Activated effector memory CD4-positive, alpha-beta T cell treated with anti-CD3 and anti-CD28 coated beads, Interleukin-2, amount 50 U/mL, for 16 hours (primary cell): ENCODE measurements at places on chromosomes 2 and 18.

GRCh38 chr2:100643906-100644501 lies 81.2 kb downstream of the PDCL3 start:
- DNase-seq = no peak

DNA sequence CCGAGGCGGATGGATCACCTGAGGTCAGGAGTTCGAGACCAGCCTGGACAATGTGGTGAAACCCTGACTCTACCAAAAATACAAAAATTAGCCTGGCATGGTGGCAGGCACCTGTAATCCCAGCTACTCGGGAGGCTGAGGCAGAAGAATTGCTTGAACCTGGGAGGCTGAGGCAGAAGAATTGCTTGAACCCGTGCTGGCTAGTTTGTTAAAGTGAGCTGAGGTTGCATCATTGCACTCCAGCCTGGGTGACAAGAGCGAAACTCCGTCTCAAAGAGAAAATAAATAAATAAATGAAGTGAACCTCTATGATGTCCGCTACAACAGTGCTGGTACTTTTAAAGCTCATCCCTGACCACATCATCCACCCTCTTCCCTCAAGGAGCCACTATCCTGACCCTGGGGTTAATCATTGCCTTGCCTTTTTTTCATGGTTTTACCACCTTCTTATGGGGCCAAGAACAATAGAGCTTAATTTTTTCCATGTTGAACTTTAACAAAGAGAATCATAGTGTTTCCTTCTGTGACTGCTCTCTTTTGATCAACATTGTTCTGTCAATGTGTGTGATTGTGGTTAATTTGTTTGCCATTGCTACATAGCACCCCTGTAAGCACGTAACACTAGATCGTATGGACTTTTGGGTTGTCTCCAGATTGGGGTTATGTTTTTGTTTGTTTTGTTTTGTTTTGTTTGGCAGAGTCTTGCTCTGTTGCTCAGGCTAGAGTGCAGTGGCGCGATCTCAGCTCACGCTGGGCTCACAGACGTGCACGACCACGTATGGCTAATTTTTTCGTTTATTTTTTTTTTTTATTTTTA lies 17.1 kb upstream of the ATRAID start:
- no peak for DNase-seq

DNA sequence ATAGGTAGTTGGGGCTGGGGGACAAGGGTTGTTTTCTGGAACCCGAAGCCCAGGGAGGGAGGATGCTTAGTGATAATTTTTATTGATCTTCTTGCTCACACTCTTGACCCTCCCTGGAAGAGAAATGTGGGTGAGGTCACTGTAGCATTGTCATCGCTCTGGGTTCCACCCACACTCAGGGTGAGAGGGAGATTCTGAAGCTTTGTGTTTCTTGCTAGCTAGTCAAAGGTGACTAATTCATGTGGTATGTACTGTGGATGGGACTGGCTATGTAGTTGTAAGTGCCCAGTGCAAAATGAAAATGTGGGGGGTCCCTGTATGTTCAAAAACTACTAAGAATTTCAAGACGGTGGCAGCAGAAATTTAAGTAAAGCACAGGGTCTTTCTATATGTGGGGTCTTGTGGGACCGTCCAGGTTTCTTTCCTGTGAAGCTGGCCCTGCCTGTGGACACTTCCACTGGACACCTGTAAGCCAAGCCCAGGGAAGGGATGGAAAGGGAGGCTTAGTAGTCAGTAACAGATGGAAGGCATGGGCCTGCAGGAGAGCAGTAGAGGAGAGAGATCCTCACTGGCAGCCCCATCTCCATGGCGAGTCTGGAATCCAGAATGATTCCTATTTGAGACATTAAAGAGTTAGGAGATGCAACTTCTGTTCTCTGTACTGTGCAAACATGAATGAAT lies 35.0 kb downstream of the TSN start:
- no peak for DNase-seq

DNA sequence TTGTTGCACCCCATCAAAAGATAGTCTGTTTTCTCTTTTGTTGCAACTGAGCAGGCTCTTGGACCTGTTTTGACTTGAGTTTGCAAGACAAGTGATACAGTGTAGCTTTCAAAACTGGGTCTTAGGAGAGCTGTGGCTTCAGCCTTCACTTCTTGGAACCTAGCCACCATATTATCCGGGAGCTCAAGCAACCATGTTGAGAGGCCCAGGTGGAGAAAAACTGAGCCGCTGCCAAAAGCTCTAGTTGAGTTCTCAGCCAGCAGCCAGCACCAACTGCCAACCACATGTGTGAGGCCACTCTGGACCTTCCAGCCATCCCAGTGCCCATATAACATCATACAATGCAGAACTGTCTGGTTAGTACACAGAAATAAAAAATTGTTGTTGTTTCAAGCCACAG lies 5.4 kb downstream of the CACNB4 start:
- DNase-seq = no peak

DNA sequence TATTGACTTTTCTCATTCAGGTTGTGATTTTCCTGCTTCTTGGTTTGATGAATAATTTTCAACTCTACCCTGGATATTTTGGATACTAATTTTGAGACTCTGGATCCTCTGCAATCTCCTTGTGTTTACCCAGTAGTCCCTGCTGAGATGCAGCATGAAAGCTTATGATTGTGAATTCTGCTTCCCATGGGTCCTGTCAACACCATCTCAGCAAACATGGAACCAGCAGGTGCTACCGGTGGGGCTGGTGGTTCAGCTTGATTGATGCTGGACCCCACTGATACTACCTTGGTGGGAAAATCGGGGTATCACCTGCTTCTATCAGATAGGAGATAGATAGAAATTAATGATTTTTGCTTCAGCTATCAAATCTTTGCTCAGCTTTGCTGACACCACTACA lies 81.1 kb downstream of the SOWAHC start:
- DNase-seq = no peak

- no peak for DNase-seq
These were observed 66.0 kb downstream of the MAP3K20 start for GRCh38 chr2:173141666-173142065.

DNA sequence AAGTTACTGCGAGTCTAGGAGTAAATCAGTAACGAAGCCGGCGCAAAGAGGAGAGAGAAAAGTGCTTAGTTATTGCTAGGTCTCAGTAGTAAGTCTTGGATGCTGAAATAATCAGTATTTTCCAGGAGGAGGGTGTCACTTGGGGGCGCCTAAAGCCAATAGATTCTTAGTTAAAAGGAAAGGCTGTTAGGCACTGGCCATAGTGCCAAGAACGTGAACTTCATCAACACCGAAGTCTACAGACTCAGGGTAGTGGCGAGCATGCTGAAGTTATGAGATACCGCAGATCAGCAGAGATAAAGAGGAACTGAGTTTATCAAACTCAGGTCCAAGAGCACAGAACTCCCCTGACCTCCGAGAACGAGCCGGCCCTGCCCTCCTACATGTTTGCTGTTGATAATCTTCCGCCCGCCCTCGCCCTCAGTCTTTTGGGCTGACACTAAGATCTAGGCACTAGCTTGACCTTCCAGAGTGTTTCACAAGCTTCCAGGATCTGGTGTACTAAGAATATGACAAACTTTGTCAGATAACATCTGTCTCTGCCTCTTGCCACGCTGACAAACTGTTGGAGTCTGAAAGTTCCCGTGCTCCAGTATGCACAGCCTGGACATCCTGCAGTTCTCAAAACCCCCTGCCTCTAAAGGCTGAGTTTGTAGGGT lies 49.2 kb downstream of the CYB5A start:
- DNase-seq = no peak

DNA sequence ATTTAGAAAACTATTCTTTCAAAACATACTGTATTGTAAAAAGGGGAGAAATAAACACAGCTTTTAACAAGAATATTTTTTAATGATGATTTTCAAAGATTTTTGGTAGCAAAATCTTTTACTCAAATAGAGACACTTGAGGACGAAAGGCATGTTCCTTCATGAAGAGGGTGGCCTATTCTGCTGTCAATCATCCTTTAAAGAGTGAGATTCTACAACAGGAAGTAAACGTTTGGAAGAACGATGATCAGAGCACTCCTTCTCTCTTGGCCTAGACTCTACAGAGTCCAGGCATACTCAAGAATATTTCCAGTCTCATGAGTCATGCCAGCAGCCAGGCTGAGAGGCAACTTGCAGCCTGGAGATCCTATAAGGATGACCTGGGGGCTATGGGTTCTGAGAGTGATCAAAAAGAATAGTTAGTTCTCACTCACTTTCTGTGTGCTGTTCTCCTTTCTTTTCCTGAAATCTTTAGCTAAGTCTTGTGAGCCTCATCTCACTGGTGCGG lies 62.4 kb upstream of the TCF4 start:
- no peak for DNase-seq
